ENCODE measurements at places on chromosomes 1 and 21.

DNA sequence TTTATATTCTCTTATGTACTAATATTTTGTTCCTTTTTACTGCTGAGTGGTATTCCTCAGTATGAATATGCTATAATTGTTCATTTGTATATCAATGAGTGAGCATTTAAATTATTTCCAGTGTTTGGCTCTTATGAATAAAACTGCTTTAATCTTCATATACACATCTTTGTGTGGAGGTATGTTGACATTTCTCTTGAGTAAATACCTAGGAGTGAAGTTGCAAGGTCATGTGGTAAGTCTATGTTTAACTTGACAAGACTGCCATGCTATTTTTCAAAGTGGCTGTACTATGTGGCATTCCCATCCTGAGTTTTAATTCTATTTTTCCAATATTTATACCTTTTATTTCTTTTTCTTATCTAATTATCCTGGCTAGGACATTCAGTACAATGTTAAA is 124.2 kb downstream of the ADSS2 start:
- DNase-seq: no peak

GRCh38 chr1:8016895-8017241 is 9.2 kb downstream of the ERRFI1 start:
- DNase-seq: no peak

DNA sequence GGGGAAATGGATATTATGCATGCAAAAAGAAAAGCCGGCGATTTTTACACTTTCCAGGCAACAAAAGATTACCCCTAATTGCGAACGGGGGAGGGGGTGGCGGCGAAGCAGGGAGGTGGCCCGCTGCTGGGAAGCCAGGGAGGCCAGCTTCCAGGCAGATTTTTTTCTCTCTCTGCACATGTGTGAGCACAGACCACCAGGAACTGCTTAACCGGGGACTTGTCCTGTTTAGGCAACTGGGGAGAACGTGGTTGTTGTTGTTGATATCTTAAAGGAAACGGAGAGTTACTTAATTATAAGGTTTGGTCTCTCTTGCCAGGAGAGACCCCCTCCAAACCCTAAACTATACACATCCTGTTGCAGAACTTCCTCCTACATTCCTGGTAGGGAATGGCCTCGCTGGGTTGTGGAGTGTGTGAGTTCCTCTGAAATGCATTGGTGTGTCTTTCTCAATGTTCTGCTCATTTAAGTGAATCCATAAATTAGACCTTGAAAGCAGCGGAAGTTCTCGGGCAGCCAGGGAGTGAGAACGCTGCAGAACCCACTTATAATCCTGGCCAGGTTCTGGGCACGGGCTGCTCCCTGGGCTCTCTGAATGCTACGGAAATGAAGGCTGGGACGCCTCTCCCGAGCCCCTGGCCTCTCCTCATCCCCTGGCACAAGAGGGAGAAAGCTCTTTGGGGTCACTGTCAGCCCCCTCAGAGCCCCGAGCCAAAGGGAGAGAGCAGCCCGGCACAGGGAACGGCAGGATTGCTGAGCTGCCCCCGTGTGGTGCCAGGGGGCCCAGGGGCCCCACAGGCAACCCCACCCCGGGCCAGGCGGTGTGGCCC is 250.0 kb downstream of the FOXD2 start:
- DNase-seq: no peak

GRCh38 chr21:29213513-29214385 is 83.3 kb downstream of the MAP3K7CL start:
- no peak for DNase-seq

DNA sequence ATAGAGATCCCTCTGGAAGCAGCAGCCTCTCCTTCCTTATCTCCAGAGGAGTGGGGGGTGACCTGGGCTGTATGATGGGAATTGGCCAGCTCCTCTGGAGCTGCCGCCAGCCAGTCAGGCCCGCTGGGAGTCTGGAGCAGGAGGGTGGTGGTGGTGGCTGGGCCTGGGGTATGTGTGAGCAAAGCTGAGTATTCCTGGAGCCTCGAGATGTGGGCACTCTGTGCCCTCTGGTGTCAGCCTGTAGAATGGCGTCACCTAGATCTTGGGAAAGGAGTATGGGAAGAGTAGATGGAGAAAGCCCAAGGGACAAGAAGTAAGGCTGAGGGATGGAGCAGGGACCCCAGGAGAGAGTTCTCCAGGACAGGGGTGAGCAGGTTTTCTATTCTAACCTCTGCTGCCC is 16.0 kb downstream of the VANGL2 start:
- peak; percentile 20 for DNase-seq

GRCh38 chr1:158147401-158147800 is 33.3 kb upstream of the CD1D start:
- no peak for DNase-seq

- peak; percentile 35 for DNase-seq
Measured at GRCh38 chr1:114353262-114353661, 157.7 kb downstream of the TRIM33 start.

DNA sequence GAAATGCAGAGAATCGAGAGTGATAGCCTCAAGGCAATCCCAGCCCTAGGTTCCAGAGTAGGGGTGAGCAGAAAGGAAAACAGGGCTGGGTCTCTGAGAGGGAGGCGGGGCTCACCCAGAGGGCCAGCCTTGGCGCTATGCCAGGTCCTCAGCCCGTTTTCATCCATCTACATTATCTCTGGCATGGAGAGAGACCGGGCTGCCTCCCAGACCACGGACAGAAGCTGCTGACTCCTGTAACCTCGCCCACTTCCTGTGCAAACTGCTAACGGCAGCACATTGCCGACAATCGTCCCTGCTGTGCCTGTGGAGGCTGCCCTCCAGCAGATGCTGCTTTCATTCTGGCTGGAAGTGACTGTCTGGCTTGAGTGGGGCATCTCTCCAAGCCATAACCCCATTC is 569.1 kb downstream of the NPHP4 start:
- DNase-seq: no peak

- no peak for DNase-seq
Measured at GRCh38 chr1:43238991-43239469, 30.8 kb upstream of the TMEM125 start.

- no peak for DNase-seq
Measured at GRCh38 chr1:107000902-107001301, 55.6 kb upstream of the PRMT6 start.

Measured in foreskin fibroblast (primary cell).